ENCODE measurements at places on chromosomes 3 and 15.

DNA sequence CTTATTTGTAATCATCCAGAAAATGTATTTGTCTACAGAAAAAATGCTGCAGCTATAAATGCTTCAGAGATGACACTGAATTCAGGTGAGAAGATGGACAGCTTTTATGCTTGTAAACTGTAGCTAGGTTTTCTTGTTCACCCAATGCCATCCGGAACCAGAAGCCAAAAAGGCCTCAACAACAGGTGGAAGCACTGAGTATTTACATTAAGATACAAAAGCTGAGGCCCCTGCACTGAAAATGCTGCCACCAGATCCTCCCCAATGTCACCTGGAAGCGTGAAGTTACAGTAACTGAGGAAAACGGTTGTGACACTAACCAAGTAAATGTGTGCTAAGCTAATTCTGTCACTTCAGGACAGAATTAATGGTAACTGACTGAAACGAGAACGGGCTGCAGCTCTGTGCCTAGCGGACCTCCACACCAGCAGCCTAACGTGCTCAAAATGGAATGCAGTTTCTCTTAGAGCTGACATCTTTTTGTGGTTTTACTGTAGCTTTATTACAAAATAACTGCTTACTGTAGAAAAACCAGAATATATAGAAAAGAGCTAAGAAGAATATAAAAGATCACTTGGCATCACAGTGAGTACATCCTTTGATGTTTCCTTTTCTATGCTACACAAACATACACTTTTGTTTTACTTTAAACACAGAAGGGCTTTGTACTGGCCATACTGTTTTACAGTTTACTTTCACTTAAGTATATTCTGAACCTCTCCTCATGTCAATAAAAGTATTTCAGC lies 7.6 kb downstream of the CHSY1 start:
- DNase-seq = no peak

DNA sequence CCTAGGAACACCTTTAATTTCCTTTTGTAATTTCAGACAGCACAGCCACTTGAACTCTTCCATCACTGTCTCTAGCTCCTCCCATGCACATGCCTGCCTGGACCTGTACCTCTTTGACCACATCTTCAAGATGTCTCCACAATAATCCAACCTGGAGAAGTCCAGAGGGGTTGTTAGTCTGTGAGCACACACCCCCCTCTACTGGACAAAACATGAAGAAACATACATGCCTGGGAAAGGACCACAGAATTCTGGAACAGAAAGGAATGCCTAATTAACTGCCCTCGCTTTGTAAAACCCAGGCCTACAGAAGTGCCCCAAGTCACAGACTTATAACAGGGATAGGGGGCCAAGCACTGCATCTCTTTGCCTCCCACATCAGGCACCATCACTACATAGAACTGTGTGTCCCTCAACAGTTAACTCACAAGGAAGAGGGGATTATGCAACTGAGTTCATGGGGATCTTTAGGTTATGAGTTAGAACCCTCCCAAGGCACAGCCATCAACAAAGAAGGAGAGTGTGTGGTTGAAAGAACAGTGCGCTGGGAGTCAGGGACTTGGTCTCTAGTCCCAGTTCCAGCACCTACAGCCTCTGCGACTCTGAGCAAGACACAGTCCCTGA lies 61.7 kb downstream of the FMN1 start:
- no peak for DNase-seq

DNA sequence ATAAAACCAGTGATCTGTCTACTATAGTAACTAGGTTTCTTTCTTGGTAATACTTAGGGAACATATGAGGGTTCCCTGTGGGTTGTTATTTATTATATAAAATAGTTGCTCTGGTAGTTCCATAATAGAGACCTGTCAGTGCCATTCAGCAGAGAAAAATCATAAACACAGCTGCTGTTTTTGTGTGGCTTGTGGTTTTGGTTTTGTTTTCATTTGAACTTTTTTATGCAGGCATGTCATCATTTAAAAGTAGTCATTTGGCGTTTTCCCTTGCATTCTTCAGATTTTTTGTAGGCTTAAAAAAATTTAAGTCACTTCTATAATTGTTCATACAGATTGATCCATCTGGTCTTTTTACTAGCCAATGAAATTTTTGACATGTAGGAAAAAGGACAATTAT lies 47.9 kb downstream of the PIK3CA start:
- DNase-seq = no peak

- no peak for DNase-seq
These were observed 406.0 kb downstream of the ZBTB20 start for GRCh38 chr3:114741066-114741465.

GRCh38 chr3:100361897-100362296 lies 27.3 kb downstream of the NIT2 start:
- no peak for DNase-seq

DNA sequence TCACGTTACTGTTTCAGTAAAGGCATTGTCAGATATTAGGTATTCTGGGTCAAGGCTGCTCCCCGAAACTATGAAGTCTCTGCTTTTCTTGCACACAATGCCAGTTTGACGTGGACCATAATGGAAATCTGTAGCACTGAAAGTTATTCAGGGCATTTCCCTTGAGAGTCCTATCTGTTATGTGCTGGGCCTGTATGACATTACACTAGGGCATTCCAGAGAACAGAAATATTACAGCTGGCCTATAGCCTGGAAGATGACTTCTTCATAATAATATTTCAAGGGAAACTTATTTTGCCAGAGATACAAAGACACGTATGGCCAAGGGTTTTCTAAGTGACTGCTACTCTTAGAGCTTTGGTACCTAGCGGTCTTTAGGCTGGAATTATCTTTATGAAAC lies 613.6 kb upstream of the CBLB start:
- no peak for DNase-seq

- DNase-seq = no peak
These were observed 122.3 kb upstream of the PTPRG start for GRCh38 chr3:61439122-61439458.

DNA sequence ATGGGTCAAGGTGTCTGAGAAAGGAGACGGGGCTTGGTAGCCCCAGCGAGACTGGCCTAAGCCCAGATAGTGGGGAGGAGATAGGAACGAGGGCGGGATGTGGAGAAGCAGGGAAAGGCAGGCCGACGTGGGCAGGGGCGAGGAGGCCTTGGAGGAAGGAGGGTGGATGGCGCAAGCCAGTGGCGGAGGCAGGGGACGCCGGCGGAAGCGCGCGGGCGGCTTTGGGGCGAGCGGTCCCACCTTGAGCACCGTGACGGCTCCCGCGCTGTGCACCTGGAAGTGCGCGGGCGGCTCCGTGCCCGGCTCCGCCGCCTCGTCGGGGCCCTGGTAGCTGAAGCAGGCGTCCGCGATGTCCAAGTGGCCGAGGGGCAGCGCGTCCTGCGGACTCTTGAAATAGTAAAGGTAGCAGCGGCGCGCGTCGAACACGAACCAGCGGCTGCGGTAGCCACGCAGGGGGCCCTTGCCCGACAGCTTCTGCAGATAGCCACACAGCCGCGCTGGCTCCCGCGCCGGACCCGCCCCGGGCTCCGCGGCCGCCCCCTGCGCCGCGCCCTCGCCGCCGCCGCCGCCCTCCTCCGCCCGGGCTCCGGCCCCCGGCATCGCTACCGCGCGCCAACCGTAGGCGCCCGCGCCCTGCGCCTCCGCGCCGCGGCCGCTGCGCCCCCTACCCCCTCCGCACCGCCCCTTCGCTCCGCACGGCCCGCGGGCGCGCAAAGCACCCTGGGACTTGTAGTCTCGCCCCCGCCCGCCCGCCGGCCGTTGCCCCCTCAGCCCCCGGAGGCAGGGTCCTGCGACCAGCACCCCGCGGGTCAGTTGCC lies at the start of gene TBC1D2B:
TSS of gene TBC1D2B (minus strand) at position 659 of the 818 bp plus-strand sequence. CDS start at position 600, 59 bp downstream.
- DNase-seq = peak; percentile 86

DNA sequence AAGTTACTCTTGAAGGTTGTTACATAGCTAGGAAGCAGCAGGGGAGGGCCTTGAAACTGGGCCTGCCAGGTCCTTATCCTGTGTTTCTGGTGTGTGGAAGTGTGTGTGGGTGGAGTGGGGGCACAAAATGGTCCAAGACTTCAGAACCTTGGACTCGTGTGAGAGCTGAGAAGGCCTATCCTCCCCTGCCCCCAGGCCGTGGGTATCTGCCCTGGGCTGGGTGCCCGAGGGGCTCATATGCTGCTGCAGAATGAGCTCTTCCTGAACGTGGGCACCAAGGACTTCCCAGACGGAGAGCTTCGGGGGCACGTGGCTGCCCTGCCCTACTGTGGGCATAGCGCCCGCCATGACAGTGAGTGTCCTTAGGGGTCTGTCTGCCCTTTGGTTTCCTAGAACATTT lies 4.5 kb downstream of the CHRD start:
- no peak for DNase-seq

DNA sequence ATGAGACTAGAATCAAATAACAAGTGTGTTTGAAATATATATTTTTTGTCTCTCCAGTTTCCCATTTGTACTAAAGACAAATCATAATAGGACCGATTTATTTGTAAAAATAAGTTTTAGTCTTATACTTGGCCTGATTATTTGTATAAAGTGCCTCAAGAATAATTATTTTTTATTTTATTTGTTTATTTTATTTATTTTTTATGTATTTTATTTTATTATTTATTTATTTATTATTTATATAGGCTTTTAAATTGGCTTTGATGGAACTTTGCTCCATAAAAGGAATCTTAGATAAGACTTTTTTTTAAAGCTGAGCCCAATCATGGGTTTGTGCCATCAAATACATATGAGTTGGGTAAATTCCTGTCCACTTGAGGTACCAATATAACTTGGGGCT lies 22.2 kb upstream of the ZNF80 start:
- DNase-seq = no peak

DNA sequence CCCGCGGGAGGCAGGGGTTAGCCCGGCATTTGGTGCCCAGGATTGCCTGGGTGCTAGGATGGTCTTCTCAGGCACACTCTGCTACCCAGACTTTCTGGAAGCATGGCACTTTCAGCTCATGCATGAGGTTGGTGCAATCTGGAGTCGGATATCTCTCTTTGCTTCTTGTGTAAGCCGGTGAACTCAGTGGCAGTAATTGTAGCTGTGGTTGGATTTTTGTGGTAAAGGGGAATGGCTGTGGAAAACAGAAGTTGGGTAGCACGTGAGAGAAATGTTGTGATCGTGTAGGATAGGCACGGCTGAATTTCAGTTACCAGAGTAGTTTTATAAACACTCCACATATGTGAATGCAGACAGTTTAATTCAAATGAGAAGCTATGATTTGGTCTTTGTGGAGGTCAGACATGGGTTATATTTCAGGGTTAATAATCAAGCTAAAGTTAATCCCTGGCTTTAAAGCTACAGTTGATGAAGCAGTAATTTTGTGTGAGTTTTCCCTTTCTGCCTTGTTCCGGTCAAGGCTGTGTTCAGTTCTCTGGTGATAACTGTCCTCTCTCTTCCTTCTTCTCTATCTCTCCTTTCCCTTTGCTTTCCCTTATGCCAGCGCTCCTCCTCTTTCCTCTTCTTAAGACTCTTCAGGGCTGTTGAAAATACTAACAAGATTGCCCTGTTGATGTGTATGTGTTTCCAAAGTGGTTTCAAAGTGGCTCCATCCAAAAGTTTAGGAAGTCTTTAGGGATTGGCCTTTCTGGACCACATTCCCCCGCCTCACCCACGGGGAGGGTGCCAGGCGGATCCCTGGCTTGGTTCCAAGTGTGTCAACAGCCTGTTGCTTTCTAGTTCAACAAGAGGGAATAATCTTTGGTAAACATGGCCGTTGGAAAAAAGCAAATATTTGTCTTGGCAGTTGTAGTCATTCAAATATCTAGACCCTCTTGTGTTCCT lies 404.6 kb upstream of the C2CD4B start:
- peak; percentile 80 for DNase-seq

DNA sequence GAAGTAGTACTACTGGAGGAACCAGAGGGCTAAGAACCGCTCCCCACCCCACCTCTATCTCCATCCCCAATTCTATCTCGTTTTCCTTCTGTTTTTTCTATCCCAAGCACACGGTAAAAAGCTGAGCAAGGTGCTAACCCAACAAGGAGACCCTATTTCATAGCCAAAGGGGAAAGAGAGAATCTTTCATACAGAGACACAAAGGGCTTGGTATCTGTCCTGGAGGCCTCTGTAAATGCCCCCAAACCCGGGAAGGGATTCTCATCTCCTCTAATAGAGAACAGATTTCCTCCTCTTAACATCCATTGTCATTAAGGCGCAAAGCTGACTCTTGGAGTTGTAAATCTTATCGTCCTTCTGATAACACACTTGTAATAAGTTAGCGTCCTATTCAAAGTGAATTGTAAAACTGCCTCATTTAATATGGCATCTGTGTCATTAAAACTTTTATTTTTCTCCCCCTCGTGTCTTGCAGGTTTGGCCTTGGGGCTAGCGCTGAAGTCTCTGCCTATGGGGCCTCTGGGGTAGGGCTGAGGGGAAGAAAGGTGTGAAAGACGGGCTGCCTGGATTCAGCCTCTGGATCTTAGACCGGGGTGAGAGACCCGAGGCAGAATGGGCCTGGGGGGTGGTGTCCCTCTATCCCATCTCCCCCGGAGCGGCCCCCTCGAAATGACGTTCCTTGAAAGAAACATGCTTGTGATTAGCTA lies 12.1 kb downstream of the NR2F2 start:
- peak; percentile 59 for DNase-seq

GRCh38 chr3:104961851-104962250 lies 404.9 kb upstream of the ALCAM start:
- DNase-seq = no peak

GRCh38 chr3:21170964-21171363 lies 580.0 kb downstream of the ZNF385D start:
- no peak for DNase-seq

DNA sequence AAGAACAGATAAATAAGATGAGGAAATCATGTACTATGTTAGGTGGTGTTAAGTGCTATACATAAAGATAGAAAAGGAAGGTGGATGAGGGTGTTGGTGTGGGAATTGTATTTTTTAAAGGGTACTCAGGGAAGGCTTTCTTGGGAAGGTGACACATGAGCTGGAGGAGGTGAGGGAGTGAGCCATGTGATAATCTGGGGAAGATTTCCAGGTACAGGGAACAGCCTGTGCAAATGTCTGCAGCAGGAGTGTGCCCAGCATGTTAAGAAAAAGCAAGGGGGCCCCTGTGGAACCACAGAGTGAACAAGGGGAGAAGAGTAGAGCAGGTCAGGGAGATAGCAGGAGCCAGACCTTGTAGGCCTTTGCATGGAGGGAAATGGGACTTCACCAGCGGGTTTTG lies 175.6 kb downstream of the SSR3 start:
- DNase-seq = no peak

DNA sequence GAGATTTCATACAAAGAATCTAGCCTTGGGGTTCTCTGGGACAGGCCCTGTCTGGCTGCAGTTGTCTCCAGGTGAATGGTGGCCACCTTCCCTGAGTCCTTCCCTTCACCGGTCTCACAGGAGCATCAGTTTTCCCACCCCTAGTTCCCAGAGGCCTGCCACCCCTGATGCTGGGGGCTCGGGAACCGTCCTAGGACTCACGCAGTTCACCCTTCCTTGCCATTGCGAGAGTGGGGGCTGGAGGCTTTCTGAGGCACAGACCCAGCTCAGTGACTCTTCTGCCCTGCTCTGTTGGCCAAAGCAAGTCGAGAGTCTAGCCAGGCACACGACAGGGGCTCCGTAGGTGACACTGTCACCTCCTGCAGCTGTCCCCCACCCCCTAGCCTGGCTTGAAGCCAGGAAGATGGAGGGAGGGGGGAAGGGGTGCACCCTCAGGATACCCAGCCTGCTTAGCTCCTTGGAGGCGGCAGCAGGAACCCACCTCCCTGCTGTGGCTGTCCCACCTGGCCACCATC lies 130.3 kb downstream of the NUP210 start:
- DNase-seq = no peak
